Daoy (cell line): ENCODE measurements at places on chromosomes 4 and X.
A peak's percentile ranks its signal among the peaks of the same experiment; 100 is the strongest.

DNA sequence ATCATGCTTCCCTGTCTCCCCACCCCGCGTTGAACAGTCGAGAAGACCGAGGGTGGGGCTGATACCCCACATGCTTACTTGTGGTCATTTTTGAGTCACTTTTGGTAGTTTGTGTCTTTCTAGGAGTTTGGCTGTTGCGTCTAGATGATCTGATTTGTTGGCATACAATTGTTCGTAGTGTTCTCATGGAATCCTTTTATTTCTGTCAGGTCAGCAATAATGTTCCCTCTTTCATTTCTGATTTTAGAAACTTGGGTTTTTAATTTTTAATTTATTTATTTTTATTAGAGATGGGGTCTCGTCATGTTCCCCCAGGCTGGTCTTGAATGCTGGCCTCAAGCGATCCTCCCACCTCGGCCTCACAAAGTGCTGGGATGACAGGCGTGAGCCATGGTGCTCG is 30.9 kb downstream of the SH3TC1 start:
- no peak for DNase-seq

DNA sequence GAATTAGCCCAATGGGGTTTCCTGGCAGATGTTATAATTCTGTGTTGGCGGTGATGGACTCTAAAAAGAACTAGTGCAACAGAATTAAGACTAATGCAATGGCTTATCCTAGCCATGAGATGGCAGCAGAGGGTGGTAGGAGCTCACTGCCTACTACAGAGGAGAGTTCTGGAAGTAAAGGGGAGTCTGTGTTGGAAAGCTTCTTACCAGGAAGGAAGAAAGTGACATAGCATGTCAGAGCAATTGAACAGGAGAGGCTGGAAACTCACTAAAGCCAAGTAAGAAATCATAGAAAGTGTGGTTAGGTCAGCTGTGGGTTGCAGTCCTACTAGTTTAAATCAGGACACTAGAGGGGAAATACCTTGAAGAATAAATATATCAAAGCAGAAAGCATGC is 6.3 kb upstream of the TRPC5OS start:
- DNase-seq: peak; percentile 0

GRCh38 chr4:38601244-38601915 is 62.6 kb upstream of the KLF3 start:
- DNase-seq: peak; percentile 47

GRCh38 chr4:47215759-47216158 is 184.4 kb downstream of the GABRB1 start:
- DNase-seq: no peak

- no peak for DNase-seq
Measured at GRCh38 chrX:9298221-9298620, 166.6 kb upstream of the TBL1X start.

- no peak for DNase-seq
Measured at GRCh38 chr4:168942985-168943384, 67.1 kb downstream of the CBR4 start.

DNA sequence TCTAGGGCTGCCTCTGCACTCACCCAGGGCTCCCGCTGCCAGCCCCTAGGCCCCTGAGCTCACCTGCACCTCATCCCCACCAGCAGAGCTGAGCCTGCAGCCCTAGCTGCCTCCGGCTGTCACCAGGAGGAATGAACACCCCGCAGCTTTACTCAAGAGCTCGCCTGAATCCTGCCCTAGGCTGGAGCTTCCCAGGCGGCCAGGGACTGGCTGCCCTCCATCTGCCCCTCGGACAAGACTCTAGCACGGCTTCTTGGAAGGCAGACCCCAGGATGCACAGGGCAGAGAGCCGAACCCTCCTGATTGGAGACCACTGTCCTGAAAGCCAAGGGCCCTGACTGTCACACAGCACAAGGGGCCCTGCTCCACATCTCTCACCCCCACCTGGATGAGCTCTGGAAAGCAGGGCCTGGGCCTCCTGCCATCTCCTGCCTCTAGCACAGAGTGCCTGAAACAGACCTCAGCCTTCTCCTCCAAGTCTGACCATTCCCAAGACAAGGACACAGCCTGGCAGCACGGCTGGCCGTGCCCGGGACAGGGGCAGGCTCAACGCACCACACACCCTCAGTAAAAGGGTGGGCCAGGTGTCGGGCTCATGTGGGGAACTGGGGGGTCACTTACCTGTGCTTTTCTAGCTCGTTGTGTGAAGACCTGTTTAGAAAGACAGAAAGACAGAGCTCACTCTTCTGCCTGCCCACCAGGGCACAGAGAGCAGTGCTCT is 4.4 kb downstream of the MXD4 start:
- DNase-seq: peak; percentile 1

- peak; percentile 4 for DNase-seq
Measured at GRCh38 chr4:87950493-87950892, 25.0 kb upstream of the SPP1 start.

- no peak for DNase-seq
Measured at GRCh38 chr4:83013420-83013867, 2.8 kb upstream of the LIN54 start.

DNA sequence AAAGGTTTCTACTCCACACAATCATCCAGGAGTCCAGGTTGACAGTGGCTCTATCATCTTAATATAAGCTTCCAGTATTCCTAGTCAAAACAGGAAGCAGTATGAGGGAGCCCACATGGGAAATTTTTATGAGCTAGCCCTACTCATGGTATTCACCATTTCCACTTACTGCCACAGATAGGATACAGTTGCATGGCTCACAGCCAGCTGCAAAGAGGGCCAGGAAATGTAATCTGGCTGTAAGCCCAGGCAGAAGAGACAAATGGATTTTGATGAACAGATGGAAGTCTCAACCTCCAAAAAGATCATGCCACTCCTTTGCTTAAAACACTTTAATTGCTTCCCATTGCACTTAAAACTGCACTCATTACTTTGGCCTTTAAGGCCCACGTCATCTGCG is 150.6 kb downstream of the ADAMTS3 start:
- DNase-seq: peak; percentile 69

DNA sequence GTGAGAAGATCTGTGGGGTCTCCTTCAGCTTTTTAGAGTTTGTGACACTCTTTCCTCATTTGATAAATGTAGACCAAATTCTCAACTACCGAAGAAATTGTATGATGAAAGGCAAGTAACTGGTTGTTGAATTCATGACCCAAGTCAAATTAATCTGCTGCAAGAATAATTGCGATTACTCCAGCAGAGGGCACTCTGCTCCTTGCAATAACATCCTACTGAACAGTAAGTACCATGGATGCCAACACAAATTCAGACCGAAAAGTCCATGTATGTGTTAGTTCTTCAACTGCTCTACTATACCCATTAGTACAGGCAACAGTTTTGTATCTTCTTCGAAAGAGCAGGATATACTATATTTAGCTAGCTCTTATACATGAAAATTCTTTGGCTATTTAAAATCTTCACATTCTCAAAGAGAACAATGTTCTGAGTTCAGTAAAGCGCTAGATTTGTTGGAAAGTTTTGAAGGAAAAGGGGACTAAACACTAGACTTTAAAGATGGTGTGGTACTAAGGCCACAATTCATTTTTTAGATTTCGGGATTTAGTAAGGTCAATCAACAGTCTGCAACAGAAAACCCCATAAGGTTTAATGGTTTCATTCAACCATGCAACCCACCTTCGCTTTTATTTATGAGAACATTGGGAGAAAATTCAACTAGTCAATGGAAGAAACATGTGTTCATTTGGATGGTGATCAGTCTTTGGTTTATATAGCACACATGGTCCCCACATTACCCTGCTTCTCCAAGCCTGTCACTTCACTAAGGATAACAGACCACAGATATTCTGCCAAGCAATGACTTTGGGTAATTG is 105.4 kb upstream of the TBC1D9 start:
- DNase-seq: peak; percentile 40

DNA sequence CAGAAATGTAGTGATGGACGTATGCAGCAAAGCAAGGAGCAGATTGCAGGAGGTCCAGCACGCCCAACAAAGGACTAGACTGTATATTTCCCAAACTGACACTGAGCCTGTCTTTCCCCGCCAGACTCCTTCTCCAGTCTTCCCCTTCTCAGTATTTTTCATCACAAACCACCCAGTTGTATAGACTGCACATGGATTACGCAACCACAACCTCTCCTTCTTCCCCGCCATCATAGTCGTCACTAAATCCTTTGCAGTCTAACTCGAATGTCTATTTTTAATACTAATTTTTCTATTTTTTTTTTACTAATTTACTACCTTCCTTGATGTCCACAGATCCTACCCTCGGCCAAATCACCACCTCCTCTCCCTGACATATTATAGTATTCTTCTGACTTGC is 105.4 kb downstream of the MTNR1A start:
- no peak for DNase-seq

- DNase-seq: no peak
Measured at GRCh38 chr4:159292137-159292896, 189.4 kb downstream of the RAPGEF2 start.

DNA sequence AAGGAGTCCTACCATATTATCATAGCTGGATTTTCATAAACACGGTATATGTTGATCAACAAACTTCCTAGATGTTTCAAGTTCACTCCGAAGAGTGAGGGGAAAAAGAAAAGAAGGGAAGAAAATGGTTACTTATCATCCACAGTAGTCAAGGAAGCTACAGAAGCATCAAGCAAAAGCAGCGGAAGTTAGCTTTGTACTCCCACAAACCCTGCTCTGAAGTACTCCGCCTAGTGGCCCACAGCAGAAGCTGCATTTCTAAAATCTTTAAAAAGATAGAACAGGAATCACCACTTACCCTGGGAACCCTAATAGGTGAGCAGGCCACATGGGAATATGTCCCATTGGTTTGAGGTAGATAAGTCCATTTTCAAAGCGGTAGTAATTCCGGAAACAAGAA is 28.5 kb upstream of the FRG1 start:
- DNase-seq: no peak
